ENCODE measurements at places on chromosomes 4 and X.

DNA sequence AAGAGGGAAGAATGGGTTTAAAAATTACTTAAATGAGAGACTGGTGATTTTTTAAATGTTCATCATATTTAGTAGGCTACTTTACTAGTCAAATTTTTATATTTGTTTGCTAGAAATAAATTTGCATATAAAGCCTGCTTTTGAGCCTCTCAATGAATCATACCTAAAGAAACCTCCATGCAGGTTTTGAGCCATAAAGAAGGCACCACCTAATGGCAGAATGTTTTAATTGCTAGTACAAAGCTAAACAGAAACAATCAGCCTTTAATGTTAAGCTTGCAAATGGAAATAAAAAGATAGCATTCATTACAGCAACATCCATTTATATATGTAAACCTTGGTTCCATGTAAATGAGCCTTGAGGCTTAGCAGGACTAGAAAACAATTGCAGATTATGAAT lies 989.7 kb downstream of the CCSER1 start:
- ATAC-seq, result no peak

- ATAC-seq, result no peak
These were observed 69.7 kb downstream of the SRPX start for GRCh38 chrX:38150993-38151392.

GRCh38 chr4:18138076-18138665 lies 116.6 kb upstream of the LCORL start:
- no peak for ATAC-seq

DNA sequence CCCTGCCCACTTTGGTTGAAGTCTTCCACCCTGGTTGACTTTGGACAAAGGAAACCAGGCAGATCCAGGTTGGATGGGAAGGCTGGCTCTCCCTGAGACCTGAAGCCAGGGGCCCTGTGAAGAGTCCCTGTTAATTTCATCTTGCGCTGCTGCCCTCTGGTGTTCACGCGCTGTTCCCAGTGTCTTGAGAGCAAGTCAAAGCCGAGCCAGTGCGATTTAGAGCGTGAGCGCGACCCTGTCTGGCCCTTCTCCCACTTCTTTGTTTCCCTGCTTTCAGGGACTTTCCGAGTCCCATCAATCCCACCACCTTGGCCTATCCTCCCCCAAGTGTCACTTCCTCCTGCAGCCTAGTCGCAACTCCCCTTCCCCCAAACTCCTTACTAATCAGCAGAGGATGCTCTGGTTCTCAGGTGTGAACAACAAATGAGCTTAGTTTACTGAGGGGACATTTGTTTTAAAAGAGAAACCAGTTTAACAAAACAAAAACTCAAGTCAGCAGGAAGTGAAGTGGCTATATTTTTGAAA lies 25.8 kb upstream of the CHRNA9 start:
- peak; percentile 65 for ATAC-seq

DNA sequence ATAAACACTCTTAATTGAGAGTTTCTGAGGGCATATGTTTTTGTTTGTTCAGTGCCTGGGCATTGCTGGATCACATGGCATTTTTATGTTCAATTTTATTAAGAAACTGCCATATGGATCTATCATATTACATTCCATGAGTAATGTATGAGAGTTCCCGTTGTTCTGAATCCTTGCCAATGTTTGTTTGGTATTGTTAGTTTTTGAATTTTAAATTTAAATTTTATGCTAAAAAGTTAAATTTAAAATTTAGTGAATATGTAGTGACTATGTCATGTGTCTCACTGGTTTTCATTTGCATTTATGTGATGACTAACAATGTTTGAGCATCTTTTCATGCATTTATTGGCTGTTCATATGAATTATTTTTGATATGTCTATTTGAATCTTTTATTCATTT lies 54.8 kb upstream of the GEMIN8 start:
- ATAC-seq, result no peak
